ENCODE measurements at places on chromosomes 5 and 9.

- no peak for DNase-seq
Measured at GRCh38 chr5:35554016-35554415, 63.6 kb upstream of the SPEF2 start.

DNA sequence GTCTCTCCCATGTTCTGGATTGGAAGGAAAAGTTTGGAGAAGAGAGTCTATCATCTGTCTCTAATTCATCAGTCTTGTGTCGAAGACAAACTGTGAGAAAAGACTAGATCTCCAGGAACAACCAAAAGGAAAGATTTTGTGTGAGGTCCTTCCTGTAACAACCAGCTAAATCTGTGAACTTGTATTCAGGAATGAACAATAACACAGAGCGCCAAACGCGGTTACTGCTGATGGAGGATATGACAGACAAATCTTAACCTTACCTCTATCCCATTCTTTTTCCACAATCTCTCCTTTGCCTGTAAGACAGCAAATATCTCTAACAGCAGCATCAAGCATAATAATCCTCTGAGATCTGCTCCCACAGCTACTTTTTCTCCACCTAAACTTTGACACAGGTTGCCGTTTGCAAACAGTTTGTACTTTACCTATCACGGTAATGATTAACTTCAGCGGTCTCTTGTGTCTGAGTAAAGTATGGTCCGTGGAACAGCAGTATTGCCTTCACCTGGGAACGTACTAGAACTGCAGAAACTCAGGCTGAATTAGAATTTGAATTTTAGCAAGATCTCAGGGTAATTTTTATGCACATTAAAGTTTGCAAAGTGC, 387.6 kb downstream of the ELAVL2 start:
- DNase-seq = no peak

DNA sequence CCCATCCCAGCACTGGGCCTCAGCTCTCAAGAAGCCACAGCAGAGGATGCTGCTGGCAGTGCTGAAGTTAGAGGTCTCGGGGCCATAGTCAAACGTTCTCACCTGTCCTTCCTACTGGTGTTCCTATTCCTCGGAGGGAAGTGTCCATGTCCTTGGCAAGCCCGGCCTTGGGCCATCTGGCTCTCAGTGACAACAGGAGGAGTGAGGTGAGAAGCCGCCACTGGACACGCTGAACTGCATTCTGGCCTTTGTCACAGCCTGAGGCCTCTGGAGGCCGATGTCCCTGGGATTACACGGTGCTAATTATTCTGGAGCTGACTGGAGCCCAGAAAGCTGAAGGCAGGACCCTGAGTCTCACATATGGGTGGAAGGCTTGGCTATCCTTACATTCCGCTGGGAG, 92.5 kb downstream of the OLFM1 start:
- no peak for DNase-seq

- no peak for DNase-seq
Measured at GRCh38 chr5:91118796-91119195, 264.3 kb downstream of the ARRDC3 start.

- peak; percentile 10 for DNase-seq
Measured at GRCh38 chr9:28073270-28073669, 500.0 kb upstream of the C9orf72 start.

- no peak for DNase-seq
Measured at GRCh38 chr5:132019857-132020555, 8.5 kb upstream of the ACSL6 start.

- DNase-seq = no peak
Measured at GRCh38 chr5:103587185-103587748, 24.7 kb upstream of the NUDT12 start.

DNA sequence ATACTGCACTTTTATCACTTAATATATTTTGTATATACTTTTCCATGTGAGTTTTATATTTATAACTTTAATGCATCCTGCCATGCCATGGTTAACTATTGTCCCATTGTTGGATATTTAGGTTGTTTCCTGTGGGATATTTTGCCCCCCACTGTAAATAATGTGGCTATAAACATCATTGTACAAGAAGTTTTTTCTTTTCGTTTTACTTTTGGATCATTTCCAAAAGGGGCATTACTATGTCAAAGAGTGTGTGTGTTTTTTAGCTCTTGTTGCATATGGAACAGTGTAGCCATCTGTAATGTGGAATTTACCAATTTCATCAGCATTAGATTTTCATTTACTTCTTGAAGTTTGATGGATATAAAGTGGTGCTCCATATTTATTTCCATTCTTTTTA, 13.3 kb downstream of the ITGA2 start:
- DNase-seq = no peak

GRCh38 chr5:10199692-10200091, 50.0 kb downstream of the ATPSCKMT start:
- no peak for DNase-seq

DNA sequence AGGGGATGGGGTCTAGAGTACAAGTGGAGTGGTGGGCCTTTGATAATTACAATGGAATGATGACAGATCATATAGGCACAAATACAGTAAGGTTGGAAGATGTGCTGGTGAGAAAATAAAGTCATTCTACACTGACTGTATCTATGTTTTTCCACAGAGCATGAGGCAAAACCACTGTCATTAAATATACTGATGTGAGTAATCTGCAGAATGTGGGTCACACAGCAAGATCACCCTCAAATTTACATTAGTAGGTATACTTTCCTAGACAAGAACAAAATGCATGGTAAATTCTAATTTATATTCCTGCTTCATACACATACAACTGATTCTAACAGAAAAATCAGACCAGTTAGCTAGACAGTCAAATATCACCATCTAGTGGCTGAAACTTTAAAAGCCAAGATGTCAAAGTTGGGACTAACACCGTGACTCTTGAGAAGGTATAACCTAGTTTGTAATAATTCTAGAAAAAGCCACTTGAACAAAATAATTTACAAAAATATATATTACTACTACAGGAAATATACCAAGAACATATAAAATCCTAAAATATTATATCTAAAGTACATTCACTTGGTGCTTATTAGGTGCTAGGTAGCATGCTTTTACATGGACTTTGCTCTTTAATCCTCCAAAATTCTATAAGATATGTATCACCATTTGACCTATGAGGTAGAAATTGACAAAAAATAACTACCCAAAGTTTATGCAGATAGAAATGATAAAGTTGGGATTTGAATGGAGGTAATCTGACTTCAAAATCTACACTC, 19.5 kb downstream of the TTC33 start:
- peak; percentile 56 for DNase-seq

- no peak for DNase-seq
Measured at GRCh38 chr9:103427696-103428095, 432.6 kb downstream of the CYLC2 start.

DNA sequence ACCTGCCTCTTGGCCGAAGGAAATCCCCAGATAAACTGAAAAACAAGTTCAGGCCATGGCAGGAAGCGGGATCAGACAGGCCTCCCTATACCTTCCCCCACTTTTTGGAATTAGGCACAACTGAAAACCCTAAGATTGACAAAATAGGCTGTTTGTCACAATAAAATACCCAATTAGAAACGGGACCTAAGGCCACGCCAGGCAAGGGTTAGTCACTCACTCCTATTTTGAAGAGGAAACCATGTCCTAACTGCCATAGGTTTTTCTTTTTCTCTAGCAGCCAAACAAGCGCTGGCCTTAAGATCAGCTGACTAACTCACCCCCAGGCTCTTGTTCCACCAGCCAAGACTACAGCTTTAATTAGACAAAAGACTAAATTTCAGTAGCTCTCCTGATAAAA, 11.9 kb downstream of the FBP2 start:
- no peak for DNase-seq

DNA sequence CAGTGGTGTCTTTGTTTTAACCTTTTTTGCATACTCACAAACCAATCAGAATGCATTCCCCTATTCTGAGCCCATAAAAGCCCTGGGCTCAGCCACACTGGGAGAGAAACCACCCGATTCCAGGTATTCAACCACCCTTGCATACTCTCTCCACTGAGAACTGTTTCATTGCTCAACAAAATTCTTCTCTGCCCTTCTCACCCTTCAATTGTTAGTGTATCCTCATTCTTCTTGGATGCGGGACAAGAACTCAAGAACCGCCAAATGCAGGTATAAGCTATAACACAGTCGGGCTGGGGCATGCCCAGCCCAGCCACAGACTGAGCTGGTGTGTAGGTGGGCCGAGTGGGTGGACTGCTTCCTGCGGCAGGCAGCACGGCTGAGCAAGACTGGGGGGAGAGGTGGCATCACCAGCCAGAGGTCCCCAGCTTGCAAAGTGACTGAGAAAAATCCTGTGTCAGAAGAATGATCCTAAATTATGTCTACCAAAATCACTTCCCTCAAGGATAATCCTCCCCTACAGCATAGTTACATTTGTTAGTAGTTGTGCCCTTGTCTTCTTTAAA, 141.0 kb downstream of the SSBP2 start:
- DNase-seq = no peak

- DNase-seq = no peak
Measured at GRCh38 chr9:88949961-88950340, 41.3 kb upstream of the S1PR3 start.

- DNase-seq = no peak
Measured at GRCh38 chr9:5553211-5553610, 42.9 kb downstream of the PDCD1LG2 start.

DNA sequence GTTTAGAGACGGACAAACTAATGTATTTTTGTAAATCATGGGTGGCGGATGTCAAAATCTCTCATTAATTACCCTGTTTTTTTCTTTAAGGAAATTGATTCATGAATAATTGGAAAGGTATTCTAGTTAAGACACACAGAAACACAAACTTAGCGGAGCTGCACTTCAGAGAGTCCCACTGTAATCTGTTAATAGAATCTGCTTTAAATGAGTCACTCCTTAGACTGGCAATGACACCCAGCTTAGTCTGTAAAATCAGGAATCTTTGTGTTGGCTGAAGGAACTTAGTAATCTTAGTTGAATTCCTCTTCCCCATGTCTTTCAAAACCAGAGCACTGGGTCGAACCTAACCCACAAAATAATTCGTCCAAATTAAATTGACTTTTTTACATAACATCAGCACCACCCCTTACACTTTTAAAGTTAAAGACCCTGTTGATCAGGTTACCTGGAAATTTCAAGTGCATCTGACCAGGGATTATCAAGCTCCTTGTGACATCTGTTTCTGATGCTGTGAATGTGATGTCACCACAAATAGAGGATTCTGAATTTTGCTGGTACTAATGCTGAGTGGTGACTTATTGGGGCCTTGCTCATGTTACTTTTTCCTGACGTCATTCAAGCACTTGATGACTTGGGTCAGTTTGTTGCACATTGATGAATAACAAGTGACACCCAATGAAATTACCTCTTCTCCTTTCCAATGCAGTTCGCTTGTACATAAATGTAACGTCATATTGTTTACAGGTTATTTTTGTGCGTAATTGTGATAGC, 313.6 kb downstream of the KCTD16 start:
- DNase-seq = peak; percentile 85

DNA sequence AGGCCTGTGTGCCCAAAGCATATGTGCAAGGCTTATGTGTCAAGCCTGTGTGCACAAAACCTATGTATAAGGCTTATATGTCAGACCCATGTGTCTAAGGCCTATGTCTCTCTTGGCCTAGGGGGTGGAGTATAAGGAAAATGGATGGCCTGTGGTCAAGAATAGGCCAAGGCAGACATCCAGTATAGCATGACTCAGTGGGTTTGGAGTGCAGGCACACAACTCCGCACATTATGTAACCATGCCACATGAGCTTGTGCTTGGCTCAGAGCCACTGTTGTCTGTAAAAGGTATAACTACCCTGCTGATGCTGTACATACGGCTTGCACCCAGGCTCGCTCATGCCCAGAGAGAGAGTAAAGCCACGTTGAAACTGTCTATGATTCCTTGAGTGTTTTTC, 626.4 kb upstream of the NUDT12 start:
- DNase-seq = peak; percentile 27

- DNase-seq = no peak
Measured at GRCh38 chr5:173581408-173582215, 34.8 kb downstream of the BOD1 start.

DNA sequence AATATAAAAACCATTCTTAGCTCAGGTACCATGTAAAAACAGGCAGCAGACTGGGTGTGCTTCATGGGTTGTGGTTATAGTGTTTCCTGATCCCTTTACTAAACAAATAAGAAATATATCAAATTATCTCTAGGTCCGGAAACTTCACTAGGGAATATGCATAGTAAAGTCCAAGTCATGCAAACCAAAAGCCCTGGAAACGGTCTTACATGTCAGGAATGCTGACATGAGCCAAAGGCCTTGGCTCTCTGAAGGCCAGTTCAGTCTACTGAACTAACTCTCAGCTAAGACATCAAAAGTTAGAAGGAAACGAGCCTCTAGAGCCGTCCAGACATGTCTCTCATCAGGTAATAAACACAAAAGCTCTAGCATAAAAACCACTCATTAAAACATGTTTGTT, 778.9 kb upstream of the ZNF608 start:
- no peak for DNase-seq

GRCh38 chr5:68215898-68216244, 315 bp downstream of the PIK3R1 start:
- peak; percentile 44 for DNase-seq

DNA sequence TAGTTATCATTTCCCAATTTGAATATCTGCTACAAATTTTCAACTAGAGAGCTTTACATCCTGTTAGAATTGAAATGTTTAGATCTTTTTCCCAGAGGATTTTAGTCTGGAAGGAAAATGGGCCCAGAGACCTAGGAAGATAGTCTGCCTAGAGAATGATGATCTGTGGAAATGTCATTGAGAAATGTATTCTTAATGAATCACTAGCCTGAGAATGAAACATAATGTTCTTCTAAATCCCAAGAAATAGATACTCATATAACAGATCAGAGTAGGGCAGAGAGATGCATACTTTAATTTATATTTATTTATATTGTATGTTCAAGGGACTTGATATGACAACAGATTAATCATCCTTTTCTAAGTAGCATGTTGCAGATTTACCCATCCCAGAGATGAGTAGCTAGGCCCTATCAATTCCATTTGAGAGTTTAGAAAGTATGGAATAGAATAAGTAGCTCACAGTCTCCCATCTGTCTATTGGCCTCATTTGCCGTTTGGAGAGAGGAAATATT, 25.1 kb upstream of the SLC44A1 start:
- DNase-seq = no peak

DNA sequence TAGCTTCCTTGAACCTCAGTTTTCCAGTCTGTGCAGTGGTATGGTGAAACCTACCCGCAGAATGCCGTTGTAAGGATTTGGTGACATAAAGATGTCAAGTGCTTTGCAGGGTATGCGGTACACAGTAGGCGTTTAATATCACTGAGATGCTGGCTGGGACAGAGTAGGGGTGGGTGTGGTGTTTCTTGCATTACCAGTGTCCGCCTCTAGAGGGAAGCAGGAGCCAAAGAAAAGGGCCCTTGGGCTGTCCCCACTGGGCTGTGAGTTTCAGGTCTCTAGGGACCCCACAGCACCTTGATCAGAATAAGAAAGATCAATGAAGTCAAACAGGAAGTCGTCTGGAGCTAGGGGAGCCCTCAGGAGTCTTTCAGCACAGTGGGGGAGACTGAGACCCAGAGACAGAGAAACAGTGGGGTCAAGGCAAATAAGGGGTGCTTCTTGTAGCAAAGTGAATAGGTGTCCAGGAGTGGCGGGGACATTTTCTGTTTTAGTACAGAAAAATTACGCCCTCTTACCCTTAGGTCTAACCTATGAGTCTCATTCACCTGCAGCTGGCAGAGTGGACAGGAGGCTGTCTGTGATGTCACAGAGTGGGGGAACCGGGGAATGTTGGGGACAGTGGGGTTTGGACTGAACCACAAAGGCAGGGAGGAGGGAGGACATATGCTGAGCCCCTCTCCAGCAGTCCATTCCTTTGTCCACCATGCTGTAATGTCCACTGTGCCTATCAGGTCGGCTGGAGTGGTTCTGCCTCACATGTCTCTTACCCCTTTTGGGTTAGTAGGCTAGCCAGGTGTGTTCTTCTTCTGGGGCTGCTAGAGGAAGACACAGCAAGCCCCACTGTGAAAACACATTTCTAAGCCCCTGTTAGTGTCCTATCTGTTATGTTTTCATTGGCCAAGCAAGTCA, 4.7 kb upstream of the TEX53 start:
- DNase-seq = no peak

Measured in RCC 7860 (cell line).